A549 (cell line): ENCODE measurements at places on chromosomes 7 and 10.

DNA sequence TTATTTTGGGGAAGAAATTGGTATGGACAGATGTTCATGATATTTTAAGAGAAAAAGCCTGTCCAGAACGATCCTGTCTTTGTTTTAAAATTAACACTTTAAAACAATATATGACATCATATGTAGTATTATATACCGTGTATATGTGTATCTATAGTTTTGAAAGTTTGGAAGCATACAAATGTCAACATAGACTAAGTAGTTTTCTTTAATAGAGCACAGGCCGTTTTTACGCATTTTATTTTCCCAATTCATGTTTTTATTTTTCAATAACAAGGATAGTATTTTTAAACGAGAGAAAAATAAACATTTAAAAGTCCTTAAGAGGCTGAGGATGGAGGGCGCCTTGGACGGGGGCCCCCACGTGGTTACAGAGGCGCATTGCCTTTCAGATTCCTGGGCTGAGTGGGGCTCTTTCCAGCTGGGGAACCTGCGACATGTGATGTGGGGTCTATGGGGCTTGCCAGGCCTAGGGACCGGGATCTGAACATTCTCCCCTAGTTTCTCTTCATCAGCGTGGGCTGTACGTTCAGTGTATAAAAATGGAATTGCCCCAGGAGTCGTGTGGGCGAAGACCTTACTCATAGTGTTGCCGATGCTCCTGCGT, 127.8 kb upstream of the ZNF746 start:
- DNase-seq = peak; percentile 81

DNA sequence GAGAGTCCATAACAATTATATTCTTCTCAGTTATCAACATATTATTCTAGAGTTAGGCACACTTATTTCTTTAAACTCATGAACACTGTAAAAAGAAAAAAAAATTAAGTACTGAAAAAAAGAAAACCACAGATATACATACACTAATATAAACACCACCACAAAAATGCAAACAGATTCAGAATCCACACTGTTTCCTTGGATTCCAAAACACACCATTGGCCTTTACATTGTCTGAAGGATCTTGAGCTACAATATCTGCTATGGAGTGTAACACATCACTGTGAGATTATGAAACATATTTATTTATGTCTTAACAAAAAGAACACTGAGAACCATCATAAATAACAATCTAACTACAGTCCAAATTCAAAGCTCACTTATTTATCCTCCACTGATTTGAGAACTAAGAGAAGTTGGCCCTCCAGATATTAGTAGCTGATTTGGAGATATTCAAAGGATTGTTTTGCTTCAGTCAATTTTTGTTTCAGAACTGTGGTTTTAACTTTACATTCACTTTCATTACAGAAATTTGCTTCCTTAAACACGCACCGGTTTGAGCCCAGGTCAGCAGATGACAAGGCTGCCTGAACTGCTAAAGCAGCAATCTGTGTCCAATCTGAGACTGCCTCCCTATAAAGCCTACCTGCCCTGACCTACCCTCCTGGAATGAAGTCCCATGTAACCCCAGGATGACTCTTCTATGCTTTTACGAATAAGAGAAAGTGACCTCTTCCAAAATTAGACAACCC, 47.0 kb upstream of the CDK1 start:
- no peak for DNase-seq

DNA sequence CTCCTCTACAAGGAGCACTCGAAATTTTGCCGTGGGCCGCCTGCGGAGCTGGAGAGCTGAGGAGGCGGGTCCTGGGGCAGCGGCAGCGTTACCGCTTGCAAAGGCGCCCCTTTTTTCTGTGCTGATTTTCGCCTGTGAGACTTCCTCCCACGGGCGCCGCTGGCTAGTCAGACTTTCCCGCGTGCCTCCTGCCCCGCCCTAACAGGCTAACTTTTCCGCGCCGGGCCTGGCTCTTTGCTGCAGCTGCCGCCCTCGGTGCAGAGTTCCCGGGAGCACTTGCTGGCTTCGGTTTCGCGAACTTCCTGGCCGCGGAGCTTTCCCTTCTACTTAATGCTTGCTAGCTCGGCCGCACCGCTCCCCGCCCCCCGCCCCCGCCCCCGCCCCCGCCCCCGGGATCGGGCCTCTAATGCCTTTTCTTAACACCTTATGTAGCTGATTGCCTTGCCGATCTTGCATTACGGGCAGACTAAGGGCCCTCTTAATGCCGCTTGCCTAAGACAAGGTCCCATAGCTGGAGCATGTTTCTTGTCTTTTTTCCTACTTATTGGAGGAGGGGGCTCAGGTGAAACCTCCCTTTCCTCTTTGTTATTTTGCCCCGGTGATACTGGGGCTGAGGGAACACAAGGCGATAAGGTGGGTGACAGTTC, 37.9 kb upstream of the RASGEF1A start:
- DNase-seq = peak; percentile 43

GRCh38 chr7:98852826-98853225, 17.0 kb downstream of the TMEM130 start:
- DNase-seq = no peak

GRCh38 chr10:43944381-43945093, 295.9 kb upstream of the ZNF32 start:
- no peak for DNase-seq

DNA sequence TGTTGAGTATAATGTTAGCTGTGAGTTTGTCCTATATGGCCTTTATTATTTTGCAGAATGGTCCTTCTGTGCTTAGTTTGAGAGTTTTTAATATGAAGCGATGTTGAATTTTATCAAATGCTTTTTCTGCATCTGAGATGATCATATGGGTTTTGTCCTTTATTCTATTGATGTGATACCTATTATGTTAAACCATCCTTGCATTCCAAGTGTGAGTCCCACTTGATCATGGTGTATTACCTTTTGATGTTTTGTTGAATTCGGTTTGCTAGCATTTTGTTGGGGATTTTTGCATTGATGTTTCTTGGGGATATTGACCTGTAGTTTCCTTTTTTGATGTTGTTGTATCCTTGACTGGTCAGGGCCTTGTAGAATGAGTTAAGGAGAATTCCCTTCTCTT, 166.4 kb downstream of the MLLT10 start:
- DNase-seq = no peak

- DNase-seq = no peak
These were observed 18.5 kb downstream of the ARMC10 start for GRCh38 chr7:103093429-103093828.

DNA sequence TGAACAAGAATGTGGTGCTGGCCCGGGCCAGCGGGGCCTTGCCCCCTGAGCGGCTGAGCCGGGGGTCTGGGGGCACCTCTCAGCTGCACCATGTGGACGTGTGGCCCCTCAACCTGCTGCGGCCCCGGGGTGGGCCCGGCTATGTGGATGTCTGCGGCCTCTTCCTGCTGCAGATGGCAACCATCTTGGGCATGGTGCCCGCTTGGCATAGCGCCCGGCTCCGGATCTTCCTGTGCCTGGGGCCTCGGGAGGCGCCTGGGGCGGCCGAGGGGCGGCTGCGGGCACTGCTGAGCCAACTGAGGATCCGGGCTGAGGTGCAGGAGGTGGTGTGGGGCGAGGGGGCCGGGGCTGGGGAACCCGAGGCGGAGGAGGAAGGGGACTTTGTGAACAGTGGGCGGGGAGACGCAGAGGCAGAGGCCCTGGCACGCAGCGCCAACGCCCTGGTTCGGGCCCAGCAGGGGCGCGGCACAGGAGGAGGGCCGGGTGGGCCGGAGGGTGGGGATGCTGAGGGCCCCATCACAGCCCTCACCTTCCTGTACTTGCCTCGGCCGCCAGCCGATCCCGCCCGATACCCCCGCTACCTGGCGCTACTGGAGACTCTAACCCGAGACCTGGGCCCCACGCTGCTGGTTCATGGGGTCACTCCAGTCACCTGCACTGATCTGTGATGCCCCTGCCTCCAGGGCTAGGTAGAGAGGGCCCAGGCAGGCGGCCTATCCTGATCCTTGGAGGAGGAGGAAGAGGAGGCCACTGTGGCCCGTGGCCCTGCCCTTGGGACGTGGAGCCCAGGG, 1.1 kb upstream of the TRIP6 start:
- no peak for DNase-seq

DNA sequence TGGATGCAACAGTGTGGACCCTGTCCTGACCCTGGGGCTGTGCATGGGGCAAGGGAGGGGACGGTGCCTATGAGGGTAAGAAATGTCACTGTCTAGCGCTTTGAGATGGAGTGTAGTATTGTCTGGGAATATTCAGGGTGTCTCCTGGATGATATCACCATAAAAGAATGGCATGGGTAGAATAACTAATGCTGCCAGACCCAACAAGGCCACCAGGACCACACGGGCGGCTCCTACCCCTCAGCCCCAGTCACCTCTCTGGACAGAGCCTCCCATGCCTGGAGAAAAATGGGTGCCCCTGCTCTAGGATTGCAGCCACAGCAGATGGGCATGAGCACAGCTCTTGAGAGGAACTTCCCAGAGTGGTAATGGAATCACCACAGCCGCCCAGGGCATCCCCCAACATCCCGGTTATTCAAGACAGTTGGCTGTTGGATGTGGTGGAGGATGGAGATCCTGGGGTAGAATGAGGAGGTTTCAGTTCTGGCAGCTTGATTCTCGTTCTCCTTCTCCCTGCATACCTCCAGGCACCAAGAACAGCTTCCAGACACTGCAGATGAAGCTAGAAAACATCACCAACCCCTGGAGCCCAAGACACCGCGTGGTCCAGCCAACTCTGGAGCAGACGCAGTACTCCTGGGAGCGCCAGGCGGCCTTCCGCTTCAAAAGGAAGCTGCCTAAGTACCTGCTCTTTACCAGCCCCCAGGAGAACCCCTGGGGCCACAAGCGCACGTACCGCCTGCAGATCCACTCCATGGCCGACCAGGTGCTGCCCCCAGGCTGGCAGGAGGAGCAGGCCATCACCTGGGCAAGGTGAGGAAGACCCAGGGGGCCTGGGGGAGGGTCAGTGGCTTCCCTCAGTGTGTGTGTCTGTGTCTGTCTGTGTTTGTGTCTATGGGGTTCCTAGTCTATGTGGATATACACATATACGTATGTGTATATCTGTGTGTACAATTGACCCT, 6.2 kb downstream of the AOC1 start:
- no peak for DNase-seq

DNA sequence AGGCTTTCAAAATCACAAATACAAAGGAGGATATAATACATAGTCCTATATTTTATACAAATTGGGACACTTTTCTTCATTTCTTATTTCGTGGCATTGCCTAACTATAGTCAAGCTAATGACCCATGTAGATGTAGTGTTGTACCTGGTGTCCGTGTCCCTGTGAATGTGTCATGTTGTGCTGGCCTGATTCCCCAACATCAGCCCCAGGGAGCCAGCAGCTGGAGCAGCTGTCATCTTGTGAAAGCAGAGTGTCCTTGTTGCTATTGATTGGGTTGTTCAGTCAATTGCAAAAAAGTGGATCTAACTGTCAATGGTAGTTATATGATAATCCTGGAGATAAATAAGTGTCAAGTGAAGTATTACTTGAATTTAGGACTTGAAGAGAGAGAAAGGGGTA, 86.3 kb downstream of the KAT6B start:
- no peak for DNase-seq

GRCh38 chr7:29196971-29197595, 2.5 kb downstream of the CHN2 start:
- no peak for DNase-seq

- peak; percentile 86 for DNase-seq
These were observed at the start of gene IFT22 for GRCh38 chr7:101321491-101322401. Gene IFT22 (minus strand): TSS chr7:101321812. CDS start chr7:101321709, 103 bp downstream.

DNA sequence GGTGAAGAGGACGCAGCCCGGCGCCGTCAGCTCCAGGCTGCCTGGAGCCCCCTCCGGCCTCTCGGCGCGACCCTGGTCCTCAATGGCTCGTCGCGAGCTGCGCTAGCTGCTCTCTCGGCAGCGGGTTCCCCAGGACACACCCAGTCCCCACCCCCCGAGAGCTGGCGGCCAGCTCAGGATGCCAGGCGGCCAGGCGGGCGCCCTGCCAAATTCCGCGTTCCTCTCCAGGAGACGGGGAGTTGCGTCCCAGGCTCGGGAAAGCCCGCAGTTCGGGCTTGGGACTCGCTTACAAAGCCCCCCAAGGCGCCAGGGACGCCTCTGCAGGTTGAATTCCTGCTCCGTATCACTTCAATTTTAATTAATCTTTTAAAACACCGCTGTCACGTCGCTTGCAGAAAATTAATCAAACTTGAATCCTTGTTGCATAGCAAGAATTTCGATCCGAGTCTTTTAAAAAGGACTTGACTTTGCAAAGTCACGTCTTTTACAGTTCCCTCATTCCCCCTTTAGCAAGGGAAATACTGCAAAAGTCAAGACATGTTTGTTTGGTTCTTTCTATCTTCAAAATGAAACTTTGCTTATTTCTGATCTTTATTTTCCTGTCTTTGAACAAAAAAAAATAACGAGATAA, 28.2 kb downstream of the SKIDA1 start:
- peak; percentile 96 for DNase-seq

DNA sequence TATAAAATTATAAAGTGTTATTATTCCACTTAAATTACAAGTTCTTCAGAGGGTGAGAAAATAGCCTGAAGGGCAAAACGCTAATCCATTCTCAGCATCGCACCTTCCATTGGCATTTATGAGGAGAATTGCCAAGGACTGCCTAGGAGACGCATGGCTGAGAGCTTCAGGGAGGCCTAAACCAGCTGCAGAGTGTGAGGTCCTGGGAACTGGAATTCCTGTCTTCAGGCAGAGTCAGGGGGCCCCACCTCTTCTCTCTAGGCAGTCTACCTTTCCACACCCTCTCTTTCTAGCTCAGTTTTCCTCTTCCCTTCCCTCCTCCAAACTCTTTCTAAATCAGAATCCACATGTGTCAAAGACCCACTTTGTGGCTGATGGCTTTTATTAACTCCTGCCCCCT, 35.3 kb downstream of the LRRC72 start:
- DNase-seq = no peak

DNA sequence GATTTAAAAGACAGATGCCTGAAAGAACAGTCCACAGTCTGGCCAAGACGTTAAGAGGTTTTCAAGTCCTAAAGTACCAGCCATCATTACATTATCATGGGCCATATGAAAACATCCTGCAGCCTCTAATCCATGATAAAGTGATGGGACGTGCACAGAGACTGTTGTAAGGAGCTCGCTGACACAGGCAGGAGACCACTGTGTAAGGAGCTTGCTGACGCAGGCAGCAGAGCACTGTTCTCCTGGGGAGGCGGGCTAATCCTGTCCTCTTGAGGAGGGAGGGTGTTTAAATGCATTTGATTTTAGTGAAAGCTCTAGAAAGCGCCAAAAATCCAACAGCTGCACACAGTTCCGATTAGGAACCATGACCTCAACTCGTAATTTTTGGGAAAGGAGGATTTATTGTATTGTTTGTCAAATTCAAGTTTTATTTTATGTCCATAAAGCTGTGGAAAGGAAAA, 16.9 kb downstream of the SVIL start:
- no peak for DNase-seq

DNA sequence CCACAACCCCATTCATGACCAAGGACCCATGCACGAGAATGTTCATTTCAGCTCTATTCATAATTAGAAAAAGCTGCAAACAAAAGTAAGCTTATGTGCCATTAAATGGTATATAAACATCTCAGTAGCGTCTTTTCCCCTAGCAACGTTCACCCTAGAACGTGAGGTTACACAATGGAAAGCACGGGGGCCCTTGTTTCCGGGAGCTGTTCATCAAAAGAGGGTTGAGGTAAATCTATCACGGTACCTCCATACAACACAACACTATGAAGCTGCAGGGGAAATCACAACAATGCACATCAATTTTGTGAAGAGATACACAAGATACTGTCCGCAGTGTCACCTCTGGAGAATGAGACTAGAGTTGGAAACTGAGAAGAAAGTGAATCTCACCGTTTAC, 80.9 kb upstream of the DDC start:
- DNase-seq = no peak
